ENCODE measurements at places on chromosomes 5 and 9. TPM values are rescaled to one million over a fixed set of nuclear protein-coding genes. Genes with fewer than 3 reads are reported as not detected.
A peak's percentile ranks its signal among the peaks of the same experiment; 100 is the strongest.

- DNase-seq = no peak
- no peaks in the 10 kb centered on the region for H3K36me3 ChIP-seq
- H3K4me1 ChIP-seq = no peaks in the 10 kb centered on the region
- no peak overlapping the region for H3K27ac ChIP-seq
- peaks cover 22% of the 10 kb centered on the region for H3K27me3 ChIP-seq
- H3K4me3 ChIP-seq = no peak overlapping the region
These were observed 76.6 kb upstream of the XPA start for GRCh38 chr9:97773723-97774122.

DNA sequence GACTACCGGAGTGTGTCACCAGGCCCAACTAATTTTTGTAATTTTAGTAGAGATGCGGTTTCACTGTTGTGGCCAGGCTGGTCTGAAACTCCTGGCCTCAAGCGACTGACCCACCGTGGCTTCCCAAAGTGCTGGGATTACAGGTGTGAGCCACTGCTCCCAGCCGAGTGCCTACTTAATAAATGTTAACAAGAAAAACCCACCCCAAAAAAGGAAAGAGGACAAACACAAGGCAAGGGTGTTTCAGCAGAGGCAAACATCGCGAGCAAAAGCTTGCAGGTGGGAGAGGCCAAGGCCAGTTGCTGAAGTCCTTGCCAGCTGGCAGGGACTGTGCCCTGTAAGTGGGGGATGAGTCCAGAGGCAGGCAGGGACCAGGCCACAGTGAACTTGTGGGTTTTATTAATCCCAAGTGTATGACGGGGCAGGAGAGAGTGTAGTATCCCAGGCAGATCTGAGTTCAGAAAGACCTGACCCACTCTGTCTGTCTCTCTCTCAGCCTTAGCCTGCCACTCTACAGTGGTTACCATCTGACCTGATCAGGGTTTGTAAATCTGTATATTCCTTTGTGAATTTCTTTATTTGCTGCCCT is 6.4 kb upstream of the FPGS start:
- H3K36me3 ChIP-seq = peaks cover 19% of the 10 kb centered on the region
- peaks cover 48% of the 10 kb centered on the region for H3K4me1 ChIP-seq
- no peak for DNase-seq
- H3K27ac ChIP-seq = peak overlapping the region; percentile 90

GRCh38 chr5:116892993-116893392 is 318.4 kb upstream of the SEMA6A start:
- DNase-seq = no peak
- H3K36me3 ChIP-seq = no peaks in the 10 kb centered on the region
- H3K27ac ChIP-seq = no peak overlapping the region
- no peaks in the 10 kb centered on the region for H3K27me3 ChIP-seq

DNA sequence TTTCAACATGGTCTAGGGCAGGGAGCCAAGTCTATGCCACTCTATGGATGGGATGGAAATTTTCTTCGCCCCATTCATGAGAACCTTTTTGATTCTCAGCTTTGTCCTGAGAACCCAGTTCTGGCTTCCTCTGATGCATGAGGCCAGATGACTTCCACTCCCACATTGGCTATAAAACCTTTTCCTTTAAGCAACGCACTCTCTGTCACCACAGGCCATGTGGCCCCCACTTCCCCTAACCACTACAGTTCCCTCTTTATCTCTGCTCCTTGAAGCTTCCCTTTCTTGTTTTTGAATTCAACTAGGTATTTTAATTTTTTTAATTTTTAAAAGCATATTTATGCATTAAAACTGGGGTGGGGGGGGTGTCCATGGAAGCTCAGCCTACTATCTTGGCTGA is 401.3 kb downstream of the ENC1 start:
- no peaks in the 10 kb centered on the region for H3K4me1 ChIP-seq
- no peak overlapping the region for H3K27ac ChIP-seq
- no peaks in the 10 kb centered on the region for H3K36me3 ChIP-seq
- peaks cover 5% of the 10 kb centered on the region for H3K27me3 ChIP-seq
- DNase-seq = no peak
- no peak overlapping the region for H3K4me3 ChIP-seq

- DNase-seq = no peak
- no peak overlapping the region for H3K27ac ChIP-seq
- no peaks in the 10 kb centered on the region for H3K4me1 ChIP-seq
- no peaks in the 10 kb centered on the region for H3K36me3 ChIP-seq
These were observed 20.5 kb downstream of the ANKH start for GRCh38 chr5:14851050-14851419.

DNA sequence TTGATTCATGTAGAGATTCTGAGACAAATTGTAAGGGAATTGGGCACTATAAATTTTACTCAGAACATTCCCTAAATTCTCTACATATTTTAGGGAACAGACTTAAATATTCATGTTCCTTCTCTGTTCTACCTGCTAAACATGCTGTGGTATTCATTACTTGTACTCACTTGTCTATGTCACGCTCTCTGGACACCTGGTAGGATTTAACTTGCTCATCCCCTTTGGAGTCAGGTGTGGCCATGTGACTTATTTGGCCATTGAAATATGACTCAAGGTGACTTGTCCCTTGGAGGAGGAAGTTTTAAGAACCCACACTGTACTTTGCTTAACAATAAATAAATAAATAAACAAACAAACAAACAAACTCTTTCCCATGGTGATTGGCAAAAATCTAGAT is 2258.8 kb upstream of the WWC1 start:
- H3K27ac ChIP-seq = no peak overlapping the region
- no peak for DNase-seq
- no peaks in the 10 kb centered on the region for H3K4me1 ChIP-seq
- no peaks in the 10 kb centered on the region for H3K27me3 ChIP-seq

- no peaks in the 10 kb centered on the region for H3K27me3 ChIP-seq
- H3K36me3 ChIP-seq = peaks cover 35% of the 10 kb centered on the region
- H3K4me3 ChIP-seq = no peak overlapping the region
- DNase-seq = no peak
- H3K4me1 ChIP-seq = peaks cover 16% of the 10 kb centered on the region
These were observed 98.2 kb downstream of the OXCT1 start for GRCh38 chr5:41772056-41772455.

GRCh38 chr5:34770486-34770885 is 68.5 kb upstream of the TTC23L start:
- H3K27ac ChIP-seq = no peak overlapping the region
- no peaks in the 10 kb centered on the region for H3K27me3 ChIP-seq
- no peak overlapping the region for H3K4me3 ChIP-seq
- H3K4me1 ChIP-seq = no peaks in the 10 kb centered on the region
- no peak for DNase-seq
- H3K36me3 ChIP-seq = no peaks in the 10 kb centered on the region

DNA sequence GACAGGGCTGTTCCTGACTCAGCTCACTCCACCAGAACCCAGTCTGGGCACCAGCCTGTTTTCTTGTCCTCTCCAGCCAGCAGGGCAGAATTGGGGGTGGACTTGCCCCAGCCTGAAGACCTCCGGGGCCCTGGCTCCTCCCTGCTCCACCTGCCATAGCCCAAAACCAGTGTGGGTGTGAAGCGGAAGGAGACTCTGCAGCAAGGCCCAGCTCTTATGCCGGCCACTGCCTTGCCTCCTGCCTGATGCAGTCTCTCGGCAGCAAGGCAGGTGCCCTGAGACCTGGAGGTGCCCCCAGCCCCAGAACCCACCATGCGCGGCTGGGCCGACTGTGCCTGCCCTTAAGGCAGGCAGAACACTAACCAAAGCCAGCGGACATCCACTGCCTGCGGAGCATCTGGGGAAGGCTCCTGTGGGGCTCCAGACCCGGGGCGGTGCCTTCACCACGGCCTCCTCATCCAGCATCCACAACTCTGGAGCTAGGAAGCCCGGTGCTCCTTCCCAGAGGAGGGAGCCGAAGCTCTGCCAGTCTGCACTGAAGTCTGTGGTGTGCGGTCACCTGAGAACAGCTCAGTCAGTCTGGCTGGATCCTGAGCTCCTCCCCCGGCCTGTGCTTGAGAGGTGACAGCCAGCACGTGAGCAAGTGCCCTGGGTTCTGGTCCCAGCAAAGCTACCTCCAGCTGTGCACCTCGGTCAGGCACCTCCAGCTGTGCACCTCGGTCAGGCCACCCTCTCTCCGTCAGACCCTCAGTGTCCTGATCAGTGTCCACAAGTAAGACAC is 116.7 kb downstream of the ADAMTS2 start:
- no peak for DNase-seq
- H3K27ac ChIP-seq = no peak overlapping the region
- no peaks in the 10 kb centered on the region for H3K4me1 ChIP-seq
- H3K27me3 ChIP-seq = no peaks in the 10 kb centered on the region
- H3K4me3 ChIP-seq = no peak overlapping the region
- H3K36me3 ChIP-seq = no peaks in the 10 kb centered on the region

The DRD1 gene
- not detected for total RNA-seq

The CDC20B gene
- total RNA-seq = 0.16 TPM

The SPATA31C1 gene
- total RNA-seq = not detected

The CCDC192 gene
- not detected for total RNA-seq

The SUSD3 gene
- 59.6 TPM for total RNA-seq

The CDC14B gene
- 0.37 TPM for total RNA-seq

The PCDHA13 gene
- not detected for total RNA-seq

The LEAP2 gene
- 3.4 TPM for total RNA-seq

Data from activated CD8-positive, alpha-beta T cell treated with anti-CD3 and anti-CD28 coated beads, Interleukin-2, amount 10 ng/mL, durations not matched to agents 7 days and 5 days (primary cell).